ENCODE measurements at places on chromosomes 12 and 14.
A peak's percentile ranks its signal among the peaks of the same experiment; 100 is the strongest.

DNA sequence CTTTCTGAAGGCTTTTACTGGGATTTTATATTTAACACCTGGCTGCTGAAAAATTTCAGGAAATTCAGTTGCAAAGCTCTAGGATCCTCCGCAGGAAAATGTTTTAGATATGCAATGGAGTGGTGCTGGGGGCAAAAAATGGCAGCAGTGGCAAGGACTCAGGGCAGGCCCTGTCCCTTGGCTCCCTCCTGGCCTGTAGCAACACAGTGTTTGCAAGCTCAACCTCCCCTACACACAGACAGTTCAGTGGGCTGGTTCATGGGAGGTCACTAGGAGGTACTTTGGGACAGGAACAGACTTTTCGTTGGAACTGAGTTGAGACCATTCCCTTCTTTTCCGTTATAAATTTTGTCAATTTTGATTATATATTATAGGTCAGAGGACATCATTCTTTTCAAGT lies 270.4 kb downstream of the ADAMTS20 start:
- no peak for DNase-seq

DNA sequence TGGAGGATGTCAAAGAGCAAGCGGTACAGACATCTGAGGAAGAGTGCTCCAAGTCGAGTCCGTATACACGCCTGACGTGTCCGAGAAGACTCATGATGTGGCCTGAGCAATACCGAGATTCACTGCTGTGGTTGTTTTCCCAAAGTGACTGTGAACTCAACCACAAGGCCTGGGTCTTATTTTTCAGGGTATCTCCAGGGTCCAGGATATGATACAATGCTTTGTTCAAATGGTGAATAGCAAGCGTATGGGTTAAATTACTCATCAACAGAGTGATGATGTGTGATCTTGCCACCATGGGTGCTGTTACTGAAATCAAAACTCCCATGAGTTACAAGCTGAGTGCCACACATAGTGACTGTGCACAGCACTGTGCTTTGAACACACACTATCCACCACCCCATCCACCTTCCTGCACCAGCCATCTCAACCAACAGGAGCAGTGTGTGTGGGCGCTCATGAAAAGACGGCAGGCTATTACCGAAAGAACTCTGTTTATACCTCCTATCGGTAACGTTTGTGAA lies 109.6 kb downstream of the BCAT1 start:
- DNase-seq = no peak

- no peak for DNase-seq
Measured at GRCh38 chr14:56159066-56159465, 40.9 kb downstream of the PELI2 start.

DNA sequence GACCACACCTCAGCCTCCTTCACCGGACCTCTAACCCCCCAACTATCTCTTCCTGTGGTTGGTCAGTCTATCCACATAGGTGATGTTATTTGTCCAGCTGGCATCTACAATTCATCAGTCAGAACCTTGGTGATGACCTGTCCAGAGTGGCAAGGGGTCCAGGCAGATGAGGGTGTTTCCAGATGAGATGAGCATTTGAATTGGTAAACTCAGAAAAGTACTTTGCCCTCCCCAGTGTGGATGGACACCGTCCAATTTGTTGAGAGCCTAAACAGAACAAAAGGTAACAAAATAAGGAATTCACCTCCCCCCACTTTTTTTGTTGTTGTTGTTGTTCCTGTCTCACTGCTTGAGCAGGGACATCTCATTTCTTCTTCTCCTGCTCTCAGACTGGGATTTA lies 34.3 kb upstream of the LRP6 start:
- no peak for DNase-seq

DNA sequence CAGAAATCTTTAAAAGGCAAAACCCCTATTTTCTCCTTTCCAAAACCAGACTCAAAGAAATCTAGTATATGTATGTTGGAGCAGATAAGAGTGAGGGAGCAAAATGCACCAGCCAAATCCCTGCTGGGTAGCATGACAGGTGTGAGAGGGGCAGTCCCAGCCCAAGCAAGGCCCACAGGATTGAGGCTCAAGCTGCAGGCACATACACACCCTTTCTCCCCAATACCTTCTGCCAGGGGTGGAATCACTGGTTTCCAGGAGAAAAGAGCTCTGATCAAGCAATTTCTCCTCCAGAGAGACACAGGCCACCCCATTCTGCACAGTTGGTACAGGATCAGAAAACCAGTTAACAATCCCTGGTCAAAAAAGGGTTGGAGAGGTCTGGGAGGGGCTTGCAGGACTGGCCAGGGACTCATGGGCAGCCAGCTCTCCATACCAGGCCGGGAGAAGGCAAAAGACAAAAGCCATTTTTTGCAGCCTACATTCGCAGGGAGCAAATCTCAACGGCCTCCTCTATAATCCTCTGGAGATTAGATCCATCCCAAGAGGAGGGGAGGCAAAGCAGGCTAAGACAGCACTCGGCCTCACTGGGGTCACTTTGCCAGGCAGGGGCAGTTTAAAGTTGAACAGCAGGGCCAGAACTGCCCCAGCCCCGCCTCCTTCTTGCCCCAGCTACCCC lies 2.1 kb downstream of the KMT2D start:
- no peak for DNase-seq

DNA sequence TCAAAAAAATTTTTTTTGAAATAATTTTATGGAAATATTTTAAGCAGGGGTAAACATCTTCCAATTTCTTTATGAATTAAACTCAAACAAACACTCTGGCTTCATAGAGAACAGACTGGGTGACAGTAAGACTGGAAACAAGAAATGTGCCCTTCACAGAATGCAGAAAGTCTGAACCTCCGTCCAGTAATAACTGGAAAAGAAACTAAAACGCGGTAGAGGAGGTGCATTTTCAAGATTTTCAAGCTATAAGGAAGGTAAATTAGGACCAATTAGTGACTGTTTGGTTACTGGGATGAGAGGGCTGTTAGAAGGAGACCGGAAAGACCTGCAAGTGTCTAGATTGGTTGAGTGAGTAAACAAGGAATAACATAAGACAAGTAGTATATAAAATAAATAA lies 245.7 kb downstream of the CEP128 start:
- no peak for DNase-seq

DNA sequence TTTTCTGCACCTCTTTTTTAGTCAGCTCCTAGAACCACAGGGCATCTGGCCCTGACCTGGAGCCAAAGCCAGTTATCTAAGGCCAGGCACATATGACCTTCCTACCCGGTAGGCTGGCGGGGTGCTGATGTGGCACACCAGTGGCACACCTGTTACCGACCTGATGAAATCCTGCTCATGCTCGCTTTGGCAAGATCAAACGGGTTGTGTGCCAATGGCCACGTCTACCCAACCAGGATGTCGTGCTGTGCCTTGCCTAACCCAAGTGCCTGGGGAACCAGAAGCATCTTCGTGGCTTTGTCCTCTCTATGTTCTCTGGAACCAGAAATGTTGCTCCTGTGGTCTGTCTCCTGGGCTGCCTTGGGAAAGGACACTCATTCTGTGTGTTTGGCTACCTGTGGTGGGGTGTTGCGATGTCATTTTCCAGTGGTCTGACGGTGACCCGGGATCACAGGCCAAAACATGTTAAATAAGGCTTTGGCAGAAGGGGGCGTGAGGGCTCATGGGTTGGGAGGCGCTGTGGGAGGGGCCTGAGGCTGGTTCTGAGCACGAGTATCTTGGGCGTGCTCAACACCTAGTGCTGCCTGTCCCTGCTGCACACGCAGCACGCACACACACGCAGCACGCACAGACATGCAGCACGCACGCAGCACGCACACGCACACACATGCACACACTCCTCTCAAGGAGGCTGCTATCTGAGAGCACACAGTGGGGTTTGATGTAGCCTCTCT lies 27.9 kb downstream of the CCNK start:
- no peak for DNase-seq

DNA sequence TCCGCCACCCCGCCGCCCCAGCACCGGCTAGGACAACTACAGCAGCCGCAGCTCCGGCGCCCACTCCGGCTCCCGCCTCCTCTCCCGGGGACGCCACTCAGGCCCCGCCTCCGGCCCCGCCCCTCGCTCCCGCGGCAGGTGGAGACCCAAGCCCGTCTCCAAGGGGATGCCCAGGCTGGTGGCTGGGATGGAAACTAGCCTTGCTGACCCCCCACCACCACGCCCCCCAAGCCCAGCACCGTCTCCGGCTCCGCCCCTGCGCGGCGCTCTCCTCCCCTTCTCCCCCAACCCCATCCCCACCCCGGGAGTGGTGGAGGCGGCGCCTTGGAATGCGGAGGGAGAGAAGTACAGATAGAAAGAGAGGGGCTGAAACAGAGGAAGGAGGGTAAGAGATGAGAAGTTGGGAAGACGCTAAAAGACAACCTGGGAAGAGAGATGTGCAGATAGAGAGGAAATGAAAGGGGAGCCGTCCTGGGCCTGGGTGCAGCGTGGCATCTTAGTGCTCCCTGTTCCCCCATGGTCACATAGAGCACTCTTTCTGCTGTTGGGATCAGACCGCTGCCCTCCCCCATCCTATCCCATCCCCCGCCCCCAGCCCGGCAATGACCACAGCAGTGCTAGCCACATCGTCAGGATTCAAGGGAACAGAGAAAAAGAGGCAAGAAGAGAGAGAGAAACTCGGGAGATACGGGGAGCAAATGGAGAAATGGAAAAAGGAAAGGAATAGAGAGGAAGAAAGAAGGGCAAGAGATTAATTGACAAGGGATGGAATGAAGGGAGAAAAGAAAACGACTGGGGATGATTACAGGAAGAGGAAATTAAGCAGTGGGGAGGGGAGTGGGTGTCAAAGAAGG lies at the start of gene ITGA7:
TSS of gene ITGA7 (minus strand) at position 64 of the 854 bp plus-strand sequence. CDS start 222 bp downstream, outside the sequence.
- DNase-seq = peak; percentile 87

GRCh38 chr12:5806371-5807089 lies 138.5 kb downstream of the ANO2 start:
- no peak for DNase-seq

GRCh38 chr14:67269298-67270060 lies 28.2 kb downstream of the PALS1 start:
- no peak for DNase-seq

DNA sequence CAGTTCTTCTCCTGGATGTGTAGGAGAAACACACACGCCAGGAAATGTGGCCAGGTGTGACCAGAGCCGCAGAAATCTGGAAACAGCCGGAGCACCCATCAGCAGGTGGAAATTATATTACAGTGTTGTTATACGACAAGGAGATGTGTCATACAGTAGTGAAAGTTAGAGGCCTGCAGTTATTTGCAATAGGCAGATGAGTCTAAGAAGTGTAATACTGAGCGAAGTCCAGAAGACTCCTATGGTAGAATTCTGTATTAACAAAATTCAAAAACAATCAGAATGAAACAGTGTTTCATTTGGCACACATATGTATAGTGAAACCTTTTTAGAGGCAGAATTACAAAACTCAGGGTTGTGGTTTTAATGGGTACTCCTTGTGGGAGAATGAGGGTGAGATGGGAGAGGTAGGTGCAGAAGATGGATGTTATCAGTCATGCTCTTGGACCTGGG lies 39.3 kb upstream of the AMN start:
- no peak for DNase-seq

GRCh38 chr12:111574797-111575443 lies 24.2 kb downstream of the ATXN2 start:
- no peak for DNase-seq

DNA sequence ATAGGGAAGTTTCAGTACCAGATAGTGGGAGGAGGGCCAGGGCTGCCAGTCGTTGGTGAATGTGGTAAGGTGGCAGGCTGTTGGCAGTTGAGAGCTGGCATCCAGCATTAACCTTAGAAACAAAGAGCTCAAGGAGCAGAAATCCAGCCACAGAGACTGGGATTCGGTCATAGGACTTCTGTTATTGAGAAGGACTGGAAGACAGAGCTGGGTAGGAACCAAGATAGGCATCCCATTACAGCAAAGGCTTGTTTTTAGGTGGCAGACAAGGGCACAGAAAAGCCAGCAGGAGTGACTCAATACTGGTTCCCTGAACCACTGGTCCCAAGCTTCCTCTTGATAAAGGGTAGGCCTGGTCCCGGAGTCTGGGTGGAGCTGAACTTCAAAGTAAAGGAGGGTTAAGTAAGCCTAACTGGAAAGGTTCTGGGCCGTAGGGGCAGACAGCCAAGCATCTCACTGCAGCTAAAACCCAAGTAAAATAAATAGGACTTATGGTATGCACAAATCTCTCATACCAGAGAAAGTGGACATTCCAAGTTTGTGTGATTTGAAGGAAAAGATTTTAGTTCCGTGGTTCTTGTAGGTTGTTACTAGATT lies 147.9 kb downstream of the ETV6 start:
- DNase-seq = no peak

DNA sequence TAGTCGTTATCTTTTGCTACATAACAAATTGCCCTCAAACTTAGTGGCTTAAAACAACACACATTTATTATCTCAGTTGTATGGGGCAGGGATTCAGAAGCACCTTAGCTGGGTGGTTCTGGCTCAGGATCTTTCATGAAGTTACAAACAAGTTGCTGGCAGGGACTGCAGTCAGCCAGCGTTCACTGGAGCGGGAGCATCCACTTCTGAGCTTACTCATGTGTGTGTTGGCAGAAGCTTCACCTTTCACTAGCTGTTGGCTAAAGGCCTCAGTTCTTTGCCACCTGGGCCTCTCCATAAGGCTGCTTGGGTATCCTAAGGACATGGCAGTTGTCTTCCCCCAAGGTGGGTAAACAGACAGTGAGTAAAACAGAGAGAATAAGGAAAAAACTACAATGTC lies 365.7 kb downstream of the RPS29 start:
- DNase-seq = no peak

GRCh38 chr12:64157110-64157509 lies 65.0 kb downstream of the KICS2 start:
- DNase-seq = no peak

- no peak for DNase-seq
Measured at GRCh38 chr12:54587315-54587873, 1.1 kb downstream of the PPP1R1A start.

- DNase-seq = no peak
Measured at GRCh38 chr12:40734276-40734675, 42.0 kb downstream of the CNTN1 start.

DNA sequence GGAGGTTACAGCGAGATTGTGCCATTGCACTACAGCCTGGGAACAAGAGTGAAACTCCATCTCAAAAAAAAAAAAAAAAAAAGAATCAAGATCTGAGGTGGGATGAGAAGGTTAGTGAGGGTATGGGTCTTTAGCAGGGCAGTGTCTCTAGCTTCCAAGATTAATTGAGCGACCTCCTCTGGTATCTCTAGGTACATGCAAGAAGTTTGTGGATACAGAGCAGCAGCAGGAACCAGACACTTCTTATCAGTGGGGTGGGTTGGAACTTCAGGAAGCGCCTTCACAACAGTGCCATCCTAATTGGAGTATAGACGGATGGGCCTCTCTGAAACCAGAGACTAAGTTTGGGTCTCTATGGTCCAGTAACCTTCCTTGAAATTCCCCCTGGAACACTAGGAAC lies 51.9 kb upstream of the CISTR start:
- DNase-seq = no peak

DNA sequence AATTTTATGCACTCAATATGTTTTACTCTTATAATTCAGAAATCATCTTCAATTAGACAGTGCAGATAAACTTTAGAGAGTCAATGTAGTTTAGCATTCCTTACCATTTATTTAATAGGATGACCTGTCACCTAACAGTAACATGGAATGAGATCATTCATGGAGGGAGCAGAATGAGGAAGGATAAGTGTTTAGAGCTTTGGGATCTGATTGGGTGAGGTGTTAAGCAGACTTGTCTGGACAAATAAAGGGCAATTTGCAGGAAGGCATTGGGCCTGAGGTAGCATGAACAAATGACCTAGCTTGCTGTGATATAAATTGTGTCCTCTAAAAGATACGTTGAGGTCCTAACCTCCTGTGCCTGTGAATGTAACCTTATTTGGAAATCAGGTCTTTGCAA lies 187.4 kb downstream of the C12orf42 start:
- DNase-seq = no peak

Data from mesothelial cell of epicardium (in vitro differentiated cells).